Left ventricle myocardium inferior (tissue), 1 donor: ENCODE measurements at places on chromosomes 6 and 20. TPM values are rescaled to one million over a fixed set of nuclear protein-coding genes. Genes with fewer than 3 reads are reported as not detected.
A peak's percentile ranks its signal among the peaks of the same experiment; 100 is the strongest.

The ADAT2 gene
- total RNA-seq: 1.5 TPM

The IL17F gene
- total RNA-seq: not detected

The MAS1 gene
- total RNA-seq: not detected

DNA sequence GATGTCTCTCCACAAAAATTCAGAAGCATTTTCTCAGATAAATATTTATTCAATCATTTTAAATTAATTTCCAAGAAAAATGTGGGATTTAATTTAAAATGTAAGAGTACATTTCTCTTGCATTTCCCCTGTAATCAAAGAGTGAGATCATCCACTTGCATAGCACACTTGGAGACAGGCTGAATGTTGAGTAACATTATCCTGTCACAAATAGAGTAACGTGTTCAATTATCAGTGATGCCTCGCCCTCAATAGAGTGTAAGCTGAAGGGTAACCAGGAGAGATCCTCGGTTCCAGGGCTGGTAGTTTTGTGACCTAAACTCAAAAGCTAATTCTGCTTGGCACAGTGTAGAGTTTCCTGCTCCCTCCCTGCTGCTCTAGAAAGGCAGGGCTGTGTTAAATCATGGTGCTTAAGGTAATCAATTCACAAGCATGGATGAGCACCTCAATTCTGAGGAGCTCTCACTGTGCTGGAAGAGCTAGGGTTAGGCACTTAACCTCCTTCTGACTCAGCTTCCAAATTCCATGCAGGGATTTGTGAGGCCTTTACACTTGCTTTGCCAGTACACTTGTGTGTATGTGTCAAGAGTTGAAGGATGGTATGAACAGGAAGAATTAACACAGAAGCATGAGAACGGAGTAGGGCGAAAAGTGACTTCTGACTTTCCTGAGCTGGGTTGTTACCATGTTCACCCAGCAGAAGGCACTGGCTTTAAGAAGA is 56.6 kb downstream of the MMUT start:
- H3K27ac ChIP-seq: no peak overlapping the region
- H3K4me1 ChIP-seq: no peaks in the 10 kb centered on the region
- H3K27me3 ChIP-seq: no peaks in the 10 kb centered on the region
- no peak overlapping the region for H3K4me3 ChIP-seq
- DNase-seq: no peak
- no peaks in the 10 kb centered on the region for H3K36me3 ChIP-seq

GRCh38 chr6:140101818-140102217 is 727.4 kb upstream of the CITED2 start:
- H3K27ac ChIP-seq: peak overlapping the region; percentile 46
- H3K27me3 ChIP-seq: no peaks in the 10 kb centered on the region
- peaks cover 21% of the 10 kb centered on the region for H3K4me1 ChIP-seq
- no peak overlapping the region for H3K4me3 ChIP-seq
- no peak for DNase-seq
- no peaks in the 10 kb centered on the region for H3K36me3 ChIP-seq

DNA sequence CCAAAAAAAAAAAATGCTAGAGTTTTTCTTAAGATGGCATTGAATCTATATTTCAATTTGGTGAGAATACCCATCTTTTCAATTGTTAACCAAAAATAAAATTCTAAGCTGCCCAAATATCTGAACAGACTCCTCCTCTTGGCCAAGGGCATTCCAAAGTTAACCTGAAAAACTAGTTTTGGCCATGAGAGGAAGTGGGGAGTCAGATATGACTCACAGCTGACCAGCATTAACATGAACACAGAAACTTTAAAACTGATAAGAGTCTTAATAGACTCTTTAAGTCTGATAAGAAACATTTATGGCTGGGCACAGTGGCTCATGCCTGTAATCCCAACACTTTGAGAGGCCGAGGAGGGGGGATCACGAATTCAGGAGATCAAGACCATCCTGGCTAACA is 171.3 kb downstream of the FAXC start:
- no peak overlapping the region for H3K4me3 ChIP-seq
- H3K27me3 ChIP-seq: no peaks in the 10 kb centered on the region
- H3K4me1 ChIP-seq: no peaks in the 10 kb centered on the region
- H3K36me3 ChIP-seq: no peaks in the 10 kb centered on the region
- DNase-seq: no peak
